GM04504 (cell line): ENCODE measurements at places on chromosomes 2 and 18.

GRCh38 chr18:49510393-49511115 lies 23.5 kb upstream of the C18orf32 start:
- DNase-seq, result no peak

GRCh38 chr2:46690825-46691224 lies 211.5 kb downstream of the TMEM247 start:
- no peak for DNase-seq

- DNase-seq, result no peak
Observed at GRCh38 chr2:42342795-42343241, 18.2 kb downstream of the COX7A2L start.

GRCh38 chr2:175195012-175195411 lies 13.5 kb upstream of the ATP5MC3 start:
- no peak for DNase-seq

DNA sequence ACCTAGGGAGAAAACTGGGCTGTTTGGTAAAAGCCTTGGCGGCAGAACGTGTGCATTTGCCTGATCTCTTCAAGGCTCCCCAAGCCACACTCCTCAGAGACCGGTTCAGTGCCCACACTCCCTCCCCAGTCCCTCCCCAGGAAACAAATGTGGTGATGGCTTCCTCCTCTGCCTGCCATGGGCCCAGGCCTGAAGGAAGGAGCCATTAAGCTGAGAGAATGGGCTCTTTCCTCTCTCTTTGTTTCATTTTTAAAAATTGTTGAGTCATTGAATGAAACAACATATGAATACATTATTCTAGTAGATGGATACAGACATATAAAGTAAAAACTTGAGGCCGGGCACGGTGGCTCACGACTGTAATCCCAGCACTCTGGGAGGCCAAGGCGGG lies 50.6 kb upstream of the YWHAQ start:
- DNase-seq, result no peak

GRCh38 chr2:203697190-203697589 lies 9.2 kb upstream of the CD28 start:
- DNase-seq, result no peak

DNA sequence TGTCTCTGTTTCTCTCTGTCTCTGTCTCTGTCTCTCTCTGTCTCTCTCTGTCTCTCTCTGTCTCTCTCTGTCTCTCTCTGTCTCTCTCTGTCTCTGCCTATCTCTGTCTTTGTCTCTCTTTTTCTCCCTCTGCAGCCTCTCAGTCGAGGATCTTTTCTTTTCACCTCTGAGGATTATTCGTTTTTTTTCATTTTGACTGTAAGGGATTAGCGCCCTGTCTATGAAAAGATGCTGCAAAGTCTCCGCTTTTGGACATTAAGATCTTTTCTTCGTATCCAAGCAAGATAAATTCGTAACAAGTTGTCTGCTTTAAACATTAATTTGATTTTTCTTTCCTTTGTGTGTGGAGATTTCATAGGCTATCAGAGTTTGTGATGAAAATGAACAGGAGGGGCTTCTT lies 191.2 kb upstream of the TPO start:
- DNase-seq, result no peak

DNA sequence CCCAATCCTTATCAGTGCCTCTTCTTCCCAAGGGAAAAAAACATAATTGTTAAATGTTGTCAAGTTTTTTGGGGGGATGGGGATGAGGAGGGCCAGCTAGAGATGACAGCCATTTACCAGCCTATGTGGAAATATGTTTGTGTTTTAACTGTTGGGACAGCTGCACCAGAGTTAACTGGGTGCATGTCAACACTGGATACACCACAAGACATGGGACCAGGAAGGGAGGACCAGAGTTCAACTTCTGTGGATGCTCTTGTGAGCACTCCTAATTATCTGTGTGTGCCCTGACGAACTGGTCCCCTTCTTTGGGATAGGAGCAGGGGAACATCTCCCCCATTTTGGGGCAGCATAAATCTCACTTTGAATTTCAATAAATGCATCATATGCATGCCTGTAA lies 66.1 kb upstream of the FZD5 start:
- DNase-seq, result no peak

DNA sequence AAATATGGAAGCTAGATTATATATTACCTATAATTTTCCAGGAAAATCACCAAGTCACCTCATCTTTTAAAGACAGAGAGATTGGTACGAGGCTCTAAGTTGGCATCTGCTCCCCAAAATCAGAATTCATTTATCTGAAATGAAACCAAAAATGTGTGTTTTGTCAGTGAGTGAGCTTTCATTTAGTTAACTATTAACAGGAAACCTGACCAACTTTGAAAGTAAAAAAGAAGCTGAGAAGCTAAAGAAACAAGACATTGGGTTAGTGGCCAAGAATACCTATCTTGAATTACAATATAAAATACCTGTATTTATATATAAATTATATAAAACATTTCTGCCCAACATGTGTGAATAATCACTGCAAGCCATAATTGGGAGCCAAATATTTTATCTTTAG lies 1.9 kb downstream of the MPPE1 start:
- DNase-seq, result no peak
